ENCODE measurements at places on chromosomes 16 and 17. TPM values are rescaled to one million over a fixed set of nuclear protein-coding genes. Genes with fewer than 3 reads are reported as not detected.

TPSD1 gene
- 0.91 TPM for total RNA-seq

STAT5A gene
- 38.1 TPM for total RNA-seq

KCNH4 gene
- 0.18 TPM for total RNA-seq

TRPV2 gene
- 14.3 TPM for total RNA-seq

DPEP3 gene
- total RNA-seq = not detected

WSCD1 gene
- 2.6 TPM for total RNA-seq

CD300E gene
- 0.65 TPM for total RNA-seq
